ENCODE measurements at places on chromosomes 4 and X.

GRCh38 chr4:98539299-98539698 lies 119.1 kb downstream of the TSPAN5 start:
- DNase-seq = no peak

DNA sequence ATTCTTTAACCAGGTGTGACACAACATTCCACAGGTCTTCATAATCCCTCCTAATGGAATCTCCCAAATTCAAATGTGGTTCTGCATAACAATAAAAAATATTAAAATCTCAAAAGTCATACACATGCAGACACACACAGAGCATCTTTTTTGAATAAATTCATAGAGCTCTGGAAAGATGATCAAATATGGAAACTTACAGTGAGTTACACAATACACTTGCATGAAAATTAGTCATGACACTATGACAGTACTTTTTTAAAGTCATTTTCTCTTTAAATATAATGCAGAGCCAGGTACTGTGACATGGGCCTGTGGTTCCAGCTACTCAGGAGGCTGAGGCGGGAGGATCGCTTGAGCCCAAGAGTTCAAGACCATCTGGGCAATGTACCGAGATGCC lies 38.9 kb downstream of the DDX60L start:
- no peak for DNase-seq

GRCh38 chrX:154091678-154092077 lies 5.8 kb downstream of the MECP2 start:
- peak; percentile 62 for DNase-seq

DNA sequence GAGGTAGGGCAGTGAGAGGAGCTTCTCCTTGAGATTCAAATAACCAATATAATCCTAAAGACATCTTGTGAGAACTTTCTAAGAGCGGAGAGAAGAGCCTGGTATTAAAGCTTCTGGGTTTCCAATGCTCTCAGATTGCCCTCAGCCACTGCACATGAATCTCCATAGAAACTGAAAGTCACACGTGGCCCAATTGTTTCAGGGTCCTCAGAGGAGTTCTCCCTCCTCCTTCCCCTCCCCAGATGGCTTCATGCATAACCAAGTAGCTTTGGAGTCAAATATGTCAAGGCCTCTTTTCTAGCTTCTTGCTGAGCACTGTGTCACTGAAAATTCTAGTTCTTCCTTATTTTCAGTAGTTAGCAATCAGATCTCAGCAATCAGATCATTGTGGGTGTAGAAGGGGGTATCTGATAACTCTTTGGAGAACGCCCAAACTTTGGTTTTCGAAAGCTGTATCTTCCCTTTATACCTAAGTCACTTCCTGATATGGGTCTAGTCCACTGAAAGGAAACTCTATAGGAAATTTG lies 2.2 kb downstream of the BTK start:
- DNase-seq = no peak

GRCh38 chr4:84493092-84493850 lies 5.8 kb downstream of the NKX6-1 start:
- DNase-seq = no peak

GRCh38 chrX:41317477-41318208 lies 16.3 kb upstream of the DDX3X start:
- no peak for DNase-seq

DNA sequence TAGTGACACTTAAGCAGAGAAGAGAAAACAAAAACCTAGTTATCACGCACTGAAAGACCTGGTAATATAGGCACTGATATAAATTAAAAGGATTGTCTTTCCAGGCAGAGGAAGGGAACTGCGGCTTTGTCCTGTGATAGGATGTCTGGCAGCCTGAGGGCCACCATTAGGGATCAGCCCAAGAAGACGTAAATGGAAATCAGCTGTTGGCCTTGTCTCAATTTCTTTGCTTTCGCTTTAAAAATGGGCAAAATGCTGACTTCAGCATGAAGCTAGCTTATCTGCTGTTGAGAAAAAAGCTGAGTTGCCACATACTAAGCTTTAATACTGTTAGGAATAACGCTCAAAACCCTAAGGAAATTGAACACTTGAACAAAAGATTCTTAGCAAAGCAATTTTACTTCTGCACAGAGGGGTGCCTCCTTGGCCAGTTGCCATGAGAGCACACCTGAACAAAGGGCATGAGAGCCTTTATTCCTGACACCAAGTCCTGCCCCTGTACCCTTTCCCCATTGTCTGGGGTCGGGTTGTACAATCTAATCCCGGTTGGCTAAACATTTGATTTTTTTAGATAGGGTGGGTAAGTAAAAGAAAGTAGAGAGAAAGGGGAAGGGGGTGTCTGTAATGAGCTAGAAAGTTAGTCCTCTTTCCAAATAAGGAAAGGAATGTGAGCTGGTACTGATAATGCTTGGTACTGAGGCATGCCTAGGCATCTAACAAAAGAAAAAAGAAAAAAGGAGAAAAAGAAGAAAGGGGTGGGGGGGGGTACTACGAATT lies 85.1 kb upstream of the UCP1 start:
- no peak for DNase-seq

DNA sequence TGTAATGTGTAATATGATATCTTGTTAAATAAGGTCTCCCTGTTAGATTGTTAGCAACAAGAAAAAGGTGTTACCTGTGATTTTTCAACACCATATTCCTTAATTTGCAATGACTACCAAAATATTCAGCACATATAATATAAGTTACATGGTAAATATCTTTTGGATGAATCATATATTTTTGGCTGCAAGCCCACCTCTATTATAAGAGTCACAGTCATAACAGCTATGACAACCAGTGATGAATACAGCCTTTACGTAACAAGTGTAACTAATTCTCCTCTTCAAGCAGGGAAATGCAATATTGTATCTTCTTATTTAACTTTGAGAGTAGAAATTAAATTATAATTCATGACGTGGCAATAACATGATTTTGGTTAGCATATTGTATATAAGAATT lies 187.0 kb downstream of the NLGN4X start:
- no peak for DNase-seq

DNA sequence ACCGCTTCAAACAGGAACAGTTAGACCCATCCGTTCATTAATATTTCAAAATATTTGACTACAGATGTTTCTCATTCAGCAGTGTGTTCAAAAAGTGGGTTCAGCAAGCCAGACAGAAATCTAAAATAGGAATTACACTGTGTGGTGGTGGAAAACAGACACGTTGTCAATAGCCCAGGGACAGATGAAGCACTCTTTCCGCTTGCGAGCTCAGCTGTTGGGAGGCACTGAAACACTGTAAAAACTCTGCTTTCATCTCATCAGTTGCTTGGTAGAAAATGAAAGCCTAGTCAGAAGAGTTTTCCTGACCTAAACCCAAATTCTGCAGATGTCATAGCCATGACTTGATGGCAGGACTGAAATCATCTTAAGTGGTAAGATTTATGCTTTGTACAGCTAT lies 38.5 kb downstream of the LRP2BP start:
- no peak for DNase-seq

DNA sequence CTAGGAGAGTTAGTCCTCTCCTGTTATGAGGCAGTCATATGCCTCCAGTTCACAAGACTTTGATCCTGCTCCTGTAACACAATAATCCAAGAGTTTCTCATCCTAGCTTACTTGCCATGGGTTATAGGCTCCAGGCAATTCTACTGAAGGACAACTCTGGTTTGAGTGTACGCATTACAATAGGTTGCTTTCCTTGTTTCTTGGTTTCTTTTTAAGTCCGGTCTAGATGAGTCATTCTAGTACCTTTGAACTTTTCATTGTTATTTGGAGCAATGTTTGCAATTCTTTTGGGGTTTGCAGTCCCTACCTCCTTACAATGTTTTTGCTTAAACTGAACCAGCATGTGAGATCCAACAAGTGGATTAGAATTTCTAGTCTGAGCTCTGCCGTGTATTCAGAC lies 109.1 kb downstream of the ANAPC4 start:
- DNase-seq = no peak

GRCh38 chr4:38615847-38616246 lies 48.2 kb upstream of the KLF3 start:
- no peak for DNase-seq

DNA sequence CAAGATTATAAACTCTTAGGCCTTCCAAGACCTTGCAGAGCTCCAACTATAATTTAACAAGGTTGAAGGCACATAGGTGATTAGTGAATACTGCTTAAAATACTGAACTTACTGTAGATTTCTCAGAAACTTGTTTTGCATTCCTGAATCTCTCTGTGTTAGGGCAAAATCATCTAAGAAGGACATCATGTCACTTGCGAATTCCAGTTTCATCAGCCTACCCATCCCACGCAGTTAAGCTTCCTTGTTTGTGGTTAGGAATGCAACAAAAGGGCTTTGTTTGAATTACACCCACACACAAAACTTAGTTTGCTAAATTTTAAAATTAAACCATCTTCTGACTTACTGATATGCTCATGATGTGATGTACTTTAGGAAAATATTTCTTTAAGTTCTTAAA lies 174.0 kb downstream of the SOWAHB start:
- no peak for DNase-seq

DNA sequence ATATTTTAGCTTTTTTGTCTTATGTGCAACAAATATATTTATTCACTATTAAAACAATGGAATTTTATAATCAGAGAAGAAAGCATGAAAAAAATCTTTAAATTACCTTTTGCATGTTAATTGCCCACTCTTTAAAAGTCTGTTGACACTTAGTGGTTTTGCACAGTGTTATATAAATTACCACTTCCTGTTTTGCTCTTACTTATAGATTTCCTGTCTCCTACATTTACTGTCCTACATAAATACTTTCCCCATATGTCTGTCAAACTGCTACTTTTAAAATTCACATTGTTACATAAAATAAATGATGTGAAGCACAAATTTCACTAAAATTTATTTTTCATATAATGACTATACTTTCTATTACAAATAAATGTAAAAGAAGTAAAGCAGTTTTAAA lies 161.1 kb upstream of the NDST4 start:
- no peak for DNase-seq

- DNase-seq = no peak
Observed at GRCh38 chr4:89871211-89871610, 23.4 kb upstream of the MMRN1 start.

DNA sequence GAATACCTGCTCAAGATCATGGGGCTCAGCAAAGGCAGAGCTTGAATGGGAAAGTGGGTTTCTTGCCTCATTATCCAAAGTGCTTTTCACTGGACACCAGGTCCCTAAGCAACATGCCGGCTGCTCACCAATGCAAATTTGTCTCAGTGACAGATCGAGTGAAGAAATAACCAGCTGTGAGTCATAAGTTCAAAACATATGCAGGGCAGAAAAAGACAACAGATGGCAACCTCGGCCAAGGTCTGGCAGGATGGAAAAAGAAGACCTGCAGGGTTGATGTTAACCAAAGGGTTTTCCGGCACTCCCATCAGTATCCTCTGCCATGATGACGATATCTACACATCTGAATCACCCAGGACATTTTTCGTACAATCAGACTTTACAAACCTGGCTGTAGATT lies 124.1 kb downstream of the AFAP1 start:
- DNase-seq = peak; percentile 46

GRCh38 chr4:76655566-76656479 lies 220.8 kb downstream of the SHROOM3 start:
- DNase-seq = no peak

DNA sequence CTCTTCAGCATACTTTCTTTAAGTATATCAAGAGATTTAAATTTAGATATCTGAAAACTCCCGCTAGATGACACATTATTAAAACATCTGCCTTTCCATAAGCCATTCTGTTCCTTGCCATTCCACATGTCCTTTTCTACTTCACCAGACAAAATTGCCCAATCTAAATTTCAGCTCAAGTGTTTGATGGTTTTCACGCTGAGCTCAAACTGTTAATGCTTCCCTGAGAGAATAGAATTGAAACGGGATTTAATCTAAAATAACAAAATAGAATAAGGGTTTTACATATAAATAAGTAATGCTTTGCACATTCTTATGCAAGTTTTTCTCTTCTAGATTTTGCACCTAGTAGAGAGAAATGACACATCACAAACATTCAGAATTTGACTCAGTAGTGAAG lies 764.5 kb upstream of the TENM3 start:
- no peak for DNase-seq

DNA sequence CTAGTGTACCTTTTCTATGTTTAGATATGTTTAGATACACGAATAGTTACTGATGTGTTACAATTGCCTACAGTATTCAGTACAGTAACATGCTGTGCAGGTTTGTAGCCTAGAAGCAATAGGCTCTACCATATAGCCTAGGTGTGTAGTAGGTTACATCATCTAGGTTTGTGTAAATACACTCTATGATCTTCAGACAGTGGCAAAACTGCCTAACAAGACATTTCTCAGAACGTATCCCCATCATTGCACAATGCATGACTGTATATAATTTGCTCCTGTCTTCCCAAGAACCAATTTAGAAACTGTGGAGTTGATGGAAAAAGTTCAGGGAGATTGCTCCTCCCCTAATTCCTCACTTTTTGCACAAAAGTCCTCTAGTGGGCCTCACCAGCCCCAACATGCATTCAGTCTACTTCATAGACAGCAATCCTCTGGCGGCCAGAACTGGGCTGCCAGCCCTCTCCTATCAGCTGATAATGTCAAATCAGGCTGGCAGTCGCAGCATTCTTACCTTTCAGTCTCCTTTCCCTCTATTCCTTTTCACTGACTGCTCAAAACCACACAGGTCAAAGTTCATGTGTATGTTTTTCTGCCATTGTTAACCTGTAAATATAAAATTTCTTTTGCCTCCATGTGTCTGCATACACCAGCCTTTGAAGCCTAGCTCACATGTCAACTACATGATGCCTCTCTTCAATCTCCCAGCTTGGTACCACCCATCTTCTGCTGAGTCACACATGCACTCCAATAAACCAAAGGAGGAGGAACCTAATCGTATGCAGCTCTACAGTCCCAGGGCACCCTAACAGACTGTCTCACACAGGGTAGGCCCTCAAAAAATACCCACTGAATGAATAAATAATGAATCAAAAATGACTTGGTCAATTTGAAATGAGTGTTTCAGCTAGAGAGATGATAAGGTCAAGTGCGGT lies 32.0 kb downstream of the BCLAF3 start:
- no peak for DNase-seq

DNA sequence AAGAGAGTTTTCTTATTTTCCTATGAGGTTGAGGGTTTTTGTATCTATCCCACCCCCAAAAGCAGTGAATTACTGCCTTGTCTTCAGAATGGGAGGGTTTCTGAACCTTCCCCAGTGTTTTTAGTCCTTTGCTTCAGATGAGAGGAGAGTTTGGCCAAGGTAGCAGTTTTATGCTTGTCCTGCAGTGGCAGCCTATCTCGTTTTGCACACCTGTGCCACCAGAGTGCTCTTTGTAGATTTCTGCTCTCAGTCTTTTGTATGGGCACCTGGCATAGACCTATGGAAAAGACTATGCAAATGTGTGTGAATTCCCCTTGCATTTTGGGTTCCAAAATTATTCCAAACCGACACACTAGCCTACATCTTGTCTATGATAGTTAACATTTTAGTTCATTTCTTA lies 5.8 kb downstream of the TBC1D19 start:
- no peak for DNase-seq

GRCh38 chrX:70398899-70399298 lies 24.2 kb upstream of the GDPD2 start:
- no peak for DNase-seq

GRCh38 chrX:123217077-123217476 lies 33.0 kb downstream of the GRIA3 start:
- DNase-seq = peak; percentile 74

- DNase-seq = no peak
Observed at GRCh38 chr4:102246416-102246815, 98.9 kb downstream of the SLC39A8 start.

- DNase-seq = no peak
Observed at GRCh38 chr4:173360587-173361221, 10.1 kb upstream of the SAP30 start.

Measured in adrenal gland (tissue), 19 donors.